ENCODE measurements at places on chromosomes 4 and X.

DNA sequence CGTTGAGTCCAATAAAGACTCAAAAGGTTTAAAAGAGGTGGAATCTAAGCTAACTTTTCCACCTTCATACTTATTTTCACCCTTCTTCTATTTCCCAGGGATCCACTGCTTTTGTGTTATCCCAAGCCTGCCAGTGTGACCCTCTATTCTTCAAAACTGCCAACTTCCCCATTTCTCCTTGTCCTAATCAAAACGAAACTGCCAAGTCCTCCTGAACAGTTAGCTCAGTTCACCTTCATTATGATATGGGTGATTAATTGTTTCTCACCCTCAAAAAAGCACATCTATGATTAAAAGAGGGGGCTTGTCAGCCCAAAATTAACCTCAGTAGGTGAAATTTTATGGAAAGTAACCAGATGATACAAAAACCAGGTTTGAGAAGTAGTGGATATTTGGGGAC lies 108.4 kb downstream of the GUCY2F start:
- DNase-seq: no peak

DNA sequence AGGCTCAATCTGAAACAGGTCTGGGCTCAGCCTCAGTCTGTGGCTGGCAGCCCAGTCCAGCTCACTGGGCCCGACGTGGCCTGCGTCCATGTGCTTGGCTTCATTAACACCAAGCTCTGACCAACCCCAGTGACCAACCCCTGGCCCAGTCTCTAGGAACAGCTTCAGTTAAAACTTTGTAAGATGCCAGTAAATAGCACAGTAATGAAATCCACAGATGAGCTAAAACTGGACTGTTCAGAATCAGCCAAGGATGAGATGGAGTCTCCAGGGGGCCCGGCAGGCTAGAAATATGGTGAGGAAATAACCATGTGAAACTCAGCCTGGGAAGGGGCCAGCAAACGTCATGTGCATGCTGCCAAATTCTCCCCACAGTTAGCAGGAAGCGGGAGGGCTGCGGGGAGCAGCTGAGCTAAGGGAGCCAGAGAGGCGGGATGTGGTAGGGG lies 37.1 kb upstream of the XPNPEP2 start:
- no peak for DNase-seq

GRCh38 chr4:39541987-39542610 lies 14.9 kb upstream of the UGDH start:
- no peak for DNase-seq

DNA sequence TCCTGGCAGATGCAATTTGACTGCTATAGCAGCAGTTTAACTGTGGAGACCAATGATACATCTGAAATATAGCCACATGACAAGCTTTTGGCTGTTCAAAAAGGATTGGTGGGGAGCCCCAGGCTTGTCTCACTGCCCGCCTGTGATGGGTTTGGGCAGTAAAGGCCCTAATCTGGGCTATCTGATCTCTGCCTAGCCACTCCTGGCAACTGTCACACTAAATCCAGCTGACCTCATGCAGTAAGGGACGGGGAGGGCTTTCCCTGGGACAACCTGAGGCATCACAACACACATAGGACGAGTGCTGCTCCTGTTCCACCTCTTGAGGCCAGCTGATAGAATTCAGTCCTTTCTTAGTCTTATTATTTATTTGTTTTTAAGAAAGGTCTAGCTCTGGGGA lies 56.2 kb downstream of the CCDC158 start:
- DNase-seq: no peak

DNA sequence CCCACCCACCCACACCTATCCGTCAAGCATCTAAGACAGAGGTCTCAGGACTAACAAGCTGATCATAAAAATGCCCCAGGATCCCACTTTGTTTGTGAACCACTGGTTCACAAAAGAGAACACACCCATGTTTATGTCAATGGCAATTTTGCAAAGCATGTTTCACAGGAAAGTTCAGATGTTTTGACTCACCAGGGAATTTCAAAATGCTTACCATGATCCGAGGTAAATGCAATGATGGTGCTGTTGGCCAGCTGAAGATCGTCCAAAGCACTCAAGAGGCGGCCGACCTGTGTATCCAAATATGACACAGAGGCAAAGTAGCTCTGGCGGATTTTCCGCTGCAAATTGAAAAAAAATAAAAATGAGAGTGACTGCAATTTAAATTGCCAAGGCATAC lies 15.0 kb downstream of the IDS start:
- no peak for DNase-seq

DNA sequence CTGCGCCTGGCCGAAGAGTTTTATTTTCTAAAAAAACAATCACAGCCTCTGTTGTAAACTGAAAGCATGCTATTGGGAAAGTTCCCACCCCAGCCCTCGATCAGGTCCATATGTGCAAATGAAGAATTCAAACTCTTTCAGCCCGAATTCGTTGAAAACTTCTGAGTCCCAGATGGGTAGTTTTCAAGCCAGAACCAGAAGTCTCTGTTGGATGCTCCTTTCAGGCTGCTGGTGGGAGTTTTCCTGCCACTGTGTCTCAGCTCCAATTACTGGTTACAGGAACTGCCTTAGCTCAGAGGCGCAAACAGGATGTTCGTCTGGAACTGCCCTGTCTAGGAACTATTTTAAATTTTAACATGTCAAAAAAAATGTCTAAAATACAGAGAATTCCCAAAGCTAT lies 9.3 kb upstream of the ALG13 start:
- no peak for DNase-seq

GRCh38 chrX:55867708-55868107 lies 150.2 kb downstream of the RRAGB start:
- DNase-seq: no peak

DNA sequence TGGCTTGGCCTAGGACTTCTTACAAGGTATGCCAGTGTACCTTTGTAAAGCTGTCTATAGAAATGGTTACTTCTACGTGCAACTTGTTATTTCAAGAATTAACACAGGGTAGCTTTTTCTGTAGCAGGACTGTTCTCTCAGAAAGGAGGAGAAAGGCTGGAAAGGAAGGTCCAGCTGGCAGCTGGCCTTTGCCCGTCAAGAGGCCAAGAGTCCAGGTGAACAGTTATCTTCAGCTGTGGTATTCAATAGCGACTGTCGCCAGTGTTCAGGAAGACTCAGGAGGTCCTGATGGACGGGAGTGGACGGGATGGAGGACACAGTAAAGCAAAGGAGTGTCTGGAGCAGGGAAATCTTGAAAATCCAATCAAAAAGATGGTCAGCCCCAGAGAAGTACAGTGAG lies 4.7 kb downstream of the CYP4V2 start:
- DNase-seq: no peak

DNA sequence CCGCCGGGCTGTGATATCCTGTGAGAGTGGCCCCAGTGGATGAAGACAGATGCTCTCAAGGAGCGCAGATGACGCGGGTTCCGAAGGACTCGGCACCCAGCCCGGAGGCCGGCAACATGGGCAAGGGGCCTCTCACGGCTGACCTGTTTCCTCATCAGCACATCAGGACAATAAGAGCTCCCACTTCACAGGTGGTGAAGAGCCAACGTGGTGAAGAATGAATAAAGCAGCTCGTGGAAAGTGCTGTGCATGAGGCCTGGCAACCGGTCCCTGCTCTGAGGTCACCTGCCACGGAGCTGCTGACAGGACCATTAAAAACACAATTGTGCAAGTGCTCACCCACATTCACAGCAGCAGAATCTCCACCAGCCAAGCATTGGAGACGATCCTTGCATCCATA lies 22.9 kb downstream of the ABLIM2 start:
- DNase-seq: no peak

DNA sequence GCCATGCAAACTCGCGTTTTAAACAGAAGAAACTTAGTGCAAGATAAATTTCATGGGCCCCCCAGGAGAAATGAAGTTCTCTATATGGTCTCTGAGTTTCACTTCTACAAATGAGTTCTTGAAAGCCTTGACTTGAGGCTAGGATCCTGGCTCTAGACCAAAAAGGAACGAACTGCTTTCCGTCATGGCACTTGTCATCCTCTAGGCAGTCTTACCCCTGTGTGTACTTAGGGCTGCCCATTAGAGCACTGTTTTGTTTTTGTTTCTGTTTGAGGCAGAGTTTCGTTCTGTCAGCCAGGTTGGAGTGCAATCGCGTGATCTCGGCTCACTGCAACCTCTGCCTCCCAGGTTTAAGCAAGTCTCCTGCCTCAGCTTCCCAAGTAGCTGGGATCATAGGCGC lies 29.0 kb downstream of the RNF4 start:
- no peak for DNase-seq

DNA sequence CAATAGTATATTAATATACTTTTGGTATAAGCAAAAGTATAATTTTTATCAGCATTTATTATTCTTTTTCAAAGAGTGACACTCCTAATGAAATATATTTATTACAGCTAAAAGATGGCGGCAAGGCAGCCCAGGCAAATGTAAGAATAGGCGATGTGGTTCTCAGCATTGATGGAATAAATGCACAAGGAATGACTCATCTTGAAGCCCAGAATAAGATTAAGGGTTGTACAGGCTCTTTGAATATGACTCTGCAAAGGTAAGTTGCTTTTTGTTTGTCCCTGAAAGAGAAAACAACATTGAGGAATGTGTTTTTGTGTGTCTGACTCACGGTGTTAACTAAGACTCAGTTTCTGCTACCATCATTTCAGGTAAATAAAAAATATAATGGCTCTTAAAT lies 71.9 kb downstream of the PDLIM5 start:
- DNase-seq: no peak

GRCh38 chr4:152531479-152531878 lies 4.4 kb downstream of the FBXW7 start:
- no peak for DNase-seq

- no peak for DNase-seq
Observed at GRCh38 chr4:182855312-182855711, 61.9 kb downstream of the DCTD start.

DNA sequence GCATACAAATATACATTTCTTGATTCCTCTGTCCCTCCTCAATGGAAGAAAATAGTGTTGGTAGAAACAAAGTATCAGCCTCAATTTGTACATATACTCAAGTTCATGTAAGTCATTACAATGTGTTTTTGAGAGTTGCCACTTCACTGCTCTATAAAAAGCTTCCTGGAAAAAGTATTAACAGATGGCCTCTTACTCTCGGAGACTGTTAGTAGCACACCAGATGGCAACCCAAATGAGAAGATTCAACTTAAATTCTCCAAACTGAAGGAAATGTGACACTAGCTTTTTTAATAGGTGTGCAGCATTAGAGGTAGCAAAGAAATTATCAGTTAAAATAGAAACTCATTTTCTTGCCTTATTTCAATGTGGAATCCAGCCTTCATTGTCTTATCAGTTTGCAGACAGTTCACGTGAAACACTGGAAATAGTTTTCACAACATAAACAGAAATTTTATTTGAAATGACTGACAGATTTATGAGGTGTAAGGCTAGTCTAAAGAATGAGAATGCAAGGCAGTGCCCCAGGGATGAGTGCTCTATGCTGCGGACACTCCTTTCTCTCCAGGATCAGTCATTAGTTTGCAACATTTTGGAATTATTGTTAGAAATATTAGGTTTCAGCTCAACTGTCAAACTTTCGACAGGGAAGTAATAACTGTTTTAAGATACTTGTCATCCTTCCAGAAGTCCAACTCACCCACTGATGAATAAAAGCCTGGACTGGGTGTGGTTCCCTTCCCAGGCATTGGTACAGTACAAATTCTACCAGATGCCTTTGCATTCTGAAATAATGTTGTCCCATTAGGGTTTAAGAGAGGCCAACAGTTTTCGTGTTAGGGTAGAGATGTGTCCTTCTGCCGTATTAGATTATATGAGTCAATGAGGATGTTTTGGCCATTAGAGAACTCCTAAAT lies 50.9 kb downstream of the IDS start:
- DNase-seq: no peak

- no peak for DNase-seq
Observed at GRCh38 chr4:147732518-147733235, 789 bp downstream of the ARHGAP10 start.

DNA sequence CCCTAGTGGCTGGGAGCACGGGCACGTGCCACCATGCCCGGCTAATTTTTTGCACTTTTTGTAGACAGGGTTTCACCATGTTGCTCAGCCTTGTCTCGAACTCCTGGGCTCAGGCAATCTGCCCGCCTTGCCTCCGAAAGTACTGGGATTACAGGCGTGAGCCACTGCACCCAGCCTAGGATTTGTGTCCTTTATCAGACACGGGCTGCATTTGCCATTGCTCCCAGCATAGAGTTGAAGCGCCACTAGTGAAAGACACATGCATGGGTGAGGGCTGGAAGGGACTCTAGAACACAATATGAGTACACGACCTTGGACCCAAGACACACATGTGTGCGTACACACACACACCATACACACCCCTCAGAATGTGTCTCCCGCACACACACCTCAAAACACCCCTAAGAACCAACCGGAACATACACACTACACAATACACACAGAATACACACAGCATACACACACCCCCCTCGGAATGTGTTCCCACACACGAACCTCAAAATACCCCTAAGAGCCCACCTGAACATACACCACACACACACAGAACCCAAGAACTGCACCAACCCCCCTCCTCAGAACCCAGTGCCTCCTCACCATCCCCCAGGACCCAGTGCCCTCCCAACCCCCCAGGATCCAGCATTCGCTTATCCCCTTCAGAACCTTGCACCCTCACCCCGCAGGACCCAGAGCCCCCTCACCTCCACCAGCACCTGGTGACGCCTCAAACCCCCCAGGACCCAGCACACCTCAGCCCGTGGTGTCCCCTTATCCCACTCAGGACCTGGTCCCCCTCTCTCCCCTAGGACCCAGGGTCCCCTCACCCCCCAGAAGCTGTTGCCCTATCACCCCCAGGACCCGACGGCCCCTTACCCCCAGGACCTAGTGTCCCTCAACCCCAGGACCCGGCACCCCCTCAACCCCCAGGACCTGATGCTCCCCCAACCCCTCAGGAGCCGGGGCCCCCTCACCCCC lies 1.0 kb downstream of the TNIP2 start:
- DNase-seq: no peak

- no peak for DNase-seq
Observed at GRCh38 chrX:56794404-56795230, 65.6 kb downstream of the NBDY start.

- no peak for DNase-seq
Observed at GRCh38 chr4:1299301-1299860, 9.7 kb downstream of the MAEA start.

- no peak for DNase-seq
Observed at GRCh38 chr4:118921786-118922185, 33.1 kb downstream of the SYNPO2 start.

GRCh38 chr4:69116645-69117321 lies 20.5 kb downstream of the UGT2B7 start:
- no peak for DNase-seq

DNA sequence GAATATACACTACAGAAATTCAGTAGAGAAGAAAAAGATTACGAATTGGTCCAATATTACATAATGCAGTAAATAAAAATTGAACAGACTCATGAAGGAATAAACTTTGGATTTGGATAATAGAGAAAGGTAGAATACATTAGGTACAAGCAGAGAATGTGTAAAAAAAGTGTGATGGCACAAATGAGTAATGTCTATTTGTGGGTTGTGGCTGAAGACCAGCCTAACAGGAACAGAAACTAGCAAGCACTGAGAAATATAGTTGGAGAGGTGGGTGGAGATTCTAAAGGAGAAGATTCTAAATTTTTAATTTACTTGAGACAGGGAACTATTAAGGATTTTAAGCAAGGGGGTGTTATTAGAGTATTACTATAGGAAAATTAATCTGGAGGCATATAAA lies 15.2 kb upstream of the CLOCK start:
- DNase-seq: no peak

Measured in NCI-H187 (cell line).